ENCODE measurements at places on chromosomes 13 and 19.
A peak's percentile ranks its signal among the peaks of the same experiment; 100 is the strongest.

- no peak for DNase-seq
Observed at GRCh38 chr19:42295342-42295741, 6.6 kb upstream of the PRR19 start.

GRCh38 chr19:49475995-49476880 is 2.2 kb downstream of the FLT3LG start:
- DNase-seq = peak; percentile 81

DNA sequence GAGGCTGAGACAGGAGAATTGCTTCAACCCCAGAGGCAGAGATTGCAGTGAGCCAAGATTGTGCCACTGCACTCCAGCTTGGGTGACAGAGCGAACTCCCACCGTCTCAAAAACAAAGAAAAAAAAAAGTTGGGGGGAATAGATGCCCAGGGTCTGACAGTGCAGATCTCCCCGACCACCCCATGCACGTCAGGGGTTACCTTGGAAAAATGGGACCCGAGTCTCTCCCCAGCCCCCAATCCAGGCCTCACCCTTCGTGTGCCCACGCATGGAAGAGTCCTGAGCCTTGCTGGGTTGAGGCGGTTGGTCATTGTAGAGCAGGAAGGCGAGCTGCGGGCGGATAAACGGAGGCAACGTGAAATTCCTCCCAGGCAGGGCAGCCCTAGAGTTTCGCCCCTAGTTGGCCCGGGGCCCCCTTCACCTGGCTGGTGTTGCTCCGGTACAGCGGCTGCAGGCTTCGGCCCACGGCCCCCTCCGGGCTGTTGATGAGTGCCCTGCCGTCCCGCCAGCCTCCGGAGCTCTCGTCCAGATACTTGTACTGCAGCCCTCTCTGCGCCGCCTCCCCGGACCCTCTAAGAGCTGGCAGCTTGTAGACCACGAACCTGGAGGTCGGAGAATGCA is 588 bp downstream of the DNASE2 start:
- no peak for DNase-seq

GRCh38 chr13:101018720-101019119 is 344.1 kb upstream of the TMTC4 start:
- no peak for DNase-seq

DNA sequence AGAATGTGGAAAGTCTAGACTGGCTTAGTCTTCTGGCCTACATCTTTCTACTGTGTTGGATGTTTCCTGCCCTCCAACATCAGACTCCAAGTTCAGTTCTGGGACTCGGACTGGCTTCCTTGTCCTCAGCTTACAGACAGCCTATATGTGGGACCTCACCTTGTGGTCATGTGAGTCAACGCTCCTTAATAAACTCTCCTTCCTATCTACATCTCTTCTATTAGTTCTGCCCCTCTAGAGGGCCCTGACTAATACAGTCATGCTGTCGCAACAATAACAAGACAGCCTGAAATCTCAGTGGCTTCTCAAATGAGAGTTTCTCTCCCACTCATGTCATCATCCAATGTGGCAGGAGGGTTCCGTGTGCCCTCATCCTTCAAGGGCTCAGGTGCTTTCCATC is 347.8 kb downstream of the MZT1 start:
- no peak for DNase-seq

DNA sequence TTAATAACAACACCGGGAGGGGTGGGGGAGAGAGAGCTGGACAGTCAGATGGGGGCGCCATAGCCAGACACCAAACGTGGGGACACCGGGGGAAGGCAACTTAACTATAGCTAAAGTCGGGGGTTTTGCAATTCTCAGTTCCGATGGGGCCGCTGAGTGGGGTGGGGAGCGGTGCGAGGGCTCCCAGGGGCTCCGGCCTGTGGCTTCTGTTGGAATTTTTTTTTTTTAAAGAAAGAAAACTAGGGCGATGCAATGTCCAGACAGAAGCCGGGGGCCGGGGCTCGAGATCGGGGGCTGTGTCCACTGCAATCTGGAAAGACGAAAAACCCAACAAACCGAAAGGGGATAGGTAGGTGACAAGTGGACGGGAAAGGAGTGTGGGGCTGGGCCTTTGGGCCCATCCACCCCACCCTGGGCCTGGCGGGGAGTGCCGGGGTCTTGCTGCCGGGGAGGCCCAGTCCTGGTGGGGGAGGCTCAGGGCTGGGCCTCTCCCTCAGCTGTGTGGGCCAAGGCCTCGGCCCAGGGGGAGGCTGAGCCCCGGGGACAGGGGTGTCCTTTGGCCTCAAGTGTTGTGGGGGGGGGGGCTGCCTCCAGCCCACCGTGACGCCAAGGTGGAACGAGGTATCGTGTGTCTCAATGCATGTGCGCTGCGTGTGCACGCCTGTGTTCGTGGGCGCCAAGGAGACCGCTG is 17.3 kb downstream of the PRKCSH start:
- DNase-seq = no peak

- no peak for DNase-seq
Observed at GRCh38 chr13:89066868-89067466, 1395.8 kb downstream of the SLITRK5 start.

DNA sequence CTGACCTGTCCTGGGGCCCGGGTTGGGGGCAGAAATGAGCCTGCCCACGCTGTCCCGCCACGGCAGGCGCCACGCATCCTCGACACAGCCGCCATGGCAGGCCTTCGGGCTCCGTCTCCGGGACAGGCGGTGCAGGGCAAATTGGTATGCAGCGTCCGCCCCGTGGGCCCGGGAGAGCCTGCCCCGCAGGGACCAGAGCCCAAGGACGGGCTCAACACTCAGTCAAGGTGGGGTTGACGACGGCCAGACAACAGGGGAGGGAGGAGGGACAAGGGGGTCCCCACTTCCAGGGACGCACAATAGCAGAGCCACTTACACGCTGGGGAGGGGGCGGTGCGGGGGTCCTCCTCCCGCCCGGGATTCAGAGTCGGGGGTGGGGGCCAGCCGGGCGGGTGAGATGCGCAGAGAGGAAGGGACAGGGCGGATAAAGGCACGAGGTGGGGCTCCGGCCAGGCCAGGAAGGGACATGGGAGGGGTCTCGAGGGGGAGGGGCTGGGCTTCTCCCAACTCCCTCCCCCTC is 1.2 kb downstream of the CTXN1 start:
- peak; percentile 76 for DNase-seq

GRCh38 chr19:29372921-29373797 is 152.6 kb upstream of the VSTM2B start:
- peak; percentile 24 for DNase-seq

DNA sequence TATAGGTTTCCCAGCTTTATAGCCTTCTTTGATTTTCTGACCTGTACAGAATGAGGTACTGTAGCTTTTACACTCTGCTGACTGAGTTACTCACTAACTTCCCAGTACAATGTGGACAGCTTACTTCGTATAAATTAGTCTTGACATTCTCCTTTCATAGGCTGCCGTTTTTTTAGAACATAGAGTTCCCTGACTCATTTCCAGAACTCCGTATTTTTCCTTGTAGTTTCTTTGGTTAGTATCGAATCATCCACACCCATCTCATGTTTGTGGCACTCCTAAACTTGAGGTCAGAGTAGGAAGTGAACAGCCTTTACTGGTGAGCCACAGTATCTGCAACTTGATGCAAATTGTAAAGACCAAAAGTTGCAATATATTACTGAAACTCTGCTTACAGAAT is 303.9 kb downstream of the SLITRK5 start:
- no peak for DNase-seq

Measured in suprapubic skin (tissue), 4 donors.